HS-5 (cell line): ENCODE measurements at places on chromosomes 6 and 20.

- DNase-seq: no peak
Observed at GRCh38 chr20:38157635-38158495, 7.2 kb downstream of the TGM2 start.

DNA sequence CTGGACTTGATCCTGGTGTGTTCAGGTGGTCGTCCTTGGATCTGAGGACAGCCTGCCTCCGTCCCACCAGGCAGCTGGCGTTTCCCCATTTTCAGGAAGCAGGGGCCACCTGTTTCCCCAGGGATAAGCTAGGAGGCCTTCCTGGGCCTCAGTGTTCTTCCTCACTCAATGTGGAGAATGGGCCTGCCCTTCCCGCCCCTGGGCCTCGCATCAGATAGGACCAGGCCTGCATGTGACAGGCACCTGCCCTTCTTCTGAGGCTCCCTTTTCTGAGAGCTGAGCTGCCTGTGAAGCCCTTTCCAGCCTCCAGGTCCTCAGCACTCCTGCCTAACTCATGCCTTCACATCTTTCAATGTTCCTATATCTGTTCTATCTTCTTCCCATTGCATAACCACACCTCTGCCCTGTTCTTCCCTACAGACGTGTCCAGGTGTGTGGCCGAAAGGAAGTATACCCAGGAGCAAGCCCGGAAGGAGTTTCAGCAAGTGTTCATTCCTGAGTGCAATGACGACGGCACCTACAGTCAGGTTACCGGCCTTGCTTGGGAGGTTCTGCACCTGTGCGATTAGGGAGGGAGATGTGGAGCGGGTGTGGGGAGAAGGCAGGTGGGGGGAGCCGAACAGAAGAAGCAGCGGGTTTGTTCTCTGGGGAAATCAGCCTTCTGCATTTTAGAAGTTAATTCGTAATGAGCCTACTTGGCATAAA lies 85.1 kb downstream of the SMOC2 start:
- DNase-seq: no peak

GRCh38 chr6:137146206-137146605 lies 27.2 kb downstream of the IL22RA2 start:
- DNase-seq: no peak

DNA sequence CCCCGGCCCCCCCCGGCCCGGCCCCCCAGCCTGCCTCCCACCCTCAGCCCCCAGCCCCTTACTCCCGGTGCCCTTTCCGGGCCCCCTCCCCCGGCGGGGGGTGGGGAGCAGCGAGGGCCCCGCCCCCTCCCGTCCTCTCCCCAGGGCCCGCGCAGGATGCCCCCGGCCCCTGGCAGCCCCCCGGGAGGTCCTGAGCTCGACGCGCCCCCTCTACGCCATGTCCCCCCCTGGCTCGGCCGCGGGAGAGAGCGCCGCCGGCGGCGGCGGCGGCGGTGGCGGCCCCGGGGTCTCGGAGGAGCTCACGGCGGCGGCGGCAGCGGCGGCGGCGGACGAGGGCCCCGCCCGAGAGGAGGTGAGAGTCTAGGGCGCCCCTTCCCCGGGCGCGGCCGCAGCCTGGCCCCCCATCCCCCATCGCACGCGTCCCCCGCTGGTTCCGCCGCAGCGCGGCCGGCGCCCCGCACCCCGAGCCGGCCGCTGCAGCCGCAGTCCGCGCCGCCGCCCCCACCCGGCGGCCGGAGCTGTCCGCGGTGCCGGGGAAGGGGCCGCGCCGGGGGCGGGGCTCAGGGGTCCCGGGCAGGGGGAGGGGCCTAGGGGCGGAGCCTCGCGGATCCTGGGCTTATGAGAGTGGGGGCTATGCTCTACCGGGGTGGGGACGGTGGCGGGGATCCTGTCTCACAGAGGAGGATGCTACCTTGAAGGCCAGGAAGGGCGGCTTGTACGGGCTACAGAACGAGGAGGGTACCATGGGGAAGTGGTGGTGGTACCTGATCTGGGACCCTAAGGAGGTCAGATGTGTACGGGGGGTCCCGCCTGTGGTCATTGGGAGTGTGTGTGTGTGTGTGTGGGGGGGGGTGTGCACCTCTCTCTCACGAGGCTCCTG lies 516 bp downstream of the TMEM151B start:
- DNase-seq: no peak

DNA sequence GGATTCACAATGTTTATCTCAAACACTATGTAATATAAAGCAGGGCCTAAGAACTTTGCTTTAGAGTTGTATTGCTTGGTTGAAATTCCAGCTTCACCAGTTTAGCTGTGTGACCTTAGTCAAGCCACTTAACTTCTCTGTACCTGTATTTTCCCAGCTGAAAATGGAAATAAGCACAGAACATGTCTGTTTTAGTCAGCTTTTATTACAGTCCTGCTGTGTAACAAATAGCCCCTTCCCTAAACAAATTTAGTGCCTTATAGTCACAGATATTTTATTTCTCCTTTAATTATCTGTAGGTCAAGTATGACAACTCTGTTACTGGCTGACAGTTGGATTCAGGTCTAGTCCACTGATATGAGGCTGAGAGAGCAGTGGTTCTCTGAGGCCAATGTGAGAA lies 56.0 kb upstream of the JAG1 start:
- DNase-seq: no peak

- no peak for DNase-seq
Observed at GRCh38 chr6:94462231-94462630, 1042.9 kb upstream of the EPHA7 start.

- no peak for DNase-seq
Observed at GRCh38 chr6:82364087-82365015, 734 bp downstream of the TPBG start.

DNA sequence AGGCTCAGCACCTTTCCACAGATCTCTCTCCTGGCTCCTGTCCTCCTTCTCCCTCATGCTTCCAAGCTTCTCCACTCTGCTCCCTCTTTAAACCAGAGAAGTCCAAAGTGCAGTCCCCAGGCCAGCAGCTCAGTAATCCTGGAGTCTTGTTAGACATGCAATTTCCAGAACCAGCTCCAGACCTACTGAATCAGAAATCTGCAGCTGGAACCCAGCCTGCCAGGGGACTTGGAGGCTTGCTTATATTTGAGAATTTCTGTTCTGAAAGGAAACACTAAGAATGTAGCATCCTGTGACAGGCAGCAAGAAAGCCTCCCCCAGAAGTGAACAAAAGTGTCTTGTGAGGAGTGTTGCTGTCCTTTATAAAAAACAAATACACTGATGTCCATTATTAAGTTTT lies 438.1 kb downstream of the BCKDHB start:
- DNase-seq: no peak

GRCh38 chr6:117483645-117484016 lies 1.2 kb downstream of the DCBLD1 start:
- no peak for DNase-seq

DNA sequence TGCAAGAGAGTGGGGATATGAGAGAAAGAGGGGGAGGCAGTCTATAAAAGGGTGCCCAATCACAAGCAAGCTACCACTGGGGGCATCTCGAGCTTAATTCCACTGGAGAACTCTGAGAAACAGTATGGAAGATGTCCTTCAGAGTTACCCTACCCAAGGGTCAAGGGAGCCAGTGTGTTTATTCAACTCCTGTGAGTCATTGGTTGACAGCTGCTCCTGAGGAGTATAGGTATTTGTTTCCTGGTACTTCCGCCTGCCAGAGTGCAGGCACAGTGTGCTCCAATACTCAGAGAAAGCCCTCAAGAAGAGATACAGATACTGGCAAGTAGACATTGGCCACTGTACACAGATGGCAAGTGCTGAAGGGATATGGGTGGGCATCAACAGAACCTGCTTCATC lies 49.5 kb downstream of the ARHGAP40 start:
- DNase-seq: no peak

- no peak for DNase-seq
Observed at GRCh38 chr6:95614094-95614493, 36.8 kb downstream of the MANEA start.

GRCh38 chr6:27605401-27606342 lies 132.8 kb upstream of the ZNF184 start:
- DNase-seq: peak; percentile 82

DNA sequence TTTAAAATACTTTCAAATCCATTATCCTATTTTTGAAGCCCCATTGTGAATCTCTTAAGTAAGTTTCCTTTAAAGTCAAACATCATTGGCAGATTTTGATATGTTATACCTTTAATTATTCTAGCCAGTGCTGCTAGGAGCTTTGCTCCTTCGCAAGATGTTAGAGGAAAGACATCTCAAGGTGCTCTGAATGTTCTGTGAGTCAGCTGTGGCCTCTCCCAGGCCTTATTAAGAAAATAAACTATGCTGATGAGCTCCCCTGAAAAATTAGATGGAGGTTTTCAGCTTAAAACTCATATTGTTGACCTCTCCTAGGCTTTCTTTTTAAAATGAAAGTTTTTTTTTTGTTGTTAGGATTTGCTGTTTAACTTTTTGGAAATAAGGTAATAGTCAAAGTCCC lies 57.3 kb downstream of the TRAF3IP2 start:
- no peak for DNase-seq

DNA sequence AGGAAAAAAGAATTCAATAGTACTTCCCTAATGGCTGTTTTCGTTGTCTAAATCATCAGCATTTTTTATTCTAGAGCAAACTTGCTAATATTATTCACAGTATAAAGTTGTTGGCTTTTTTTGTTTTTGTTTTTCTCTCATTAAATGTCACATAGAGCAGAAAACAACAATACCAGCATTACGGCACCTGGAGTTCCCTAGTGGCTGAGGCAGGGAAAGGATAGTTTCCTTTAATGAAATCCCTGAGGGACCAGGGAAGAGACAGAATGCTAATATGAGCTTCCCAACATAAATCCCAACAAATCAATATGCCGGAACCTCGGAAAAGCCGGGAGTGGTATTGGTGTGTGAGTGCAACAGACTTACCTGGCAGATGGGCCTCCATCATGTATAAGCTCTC lies 235.2 kb upstream of the ASCC3 start:
- DNase-seq: no peak

DNA sequence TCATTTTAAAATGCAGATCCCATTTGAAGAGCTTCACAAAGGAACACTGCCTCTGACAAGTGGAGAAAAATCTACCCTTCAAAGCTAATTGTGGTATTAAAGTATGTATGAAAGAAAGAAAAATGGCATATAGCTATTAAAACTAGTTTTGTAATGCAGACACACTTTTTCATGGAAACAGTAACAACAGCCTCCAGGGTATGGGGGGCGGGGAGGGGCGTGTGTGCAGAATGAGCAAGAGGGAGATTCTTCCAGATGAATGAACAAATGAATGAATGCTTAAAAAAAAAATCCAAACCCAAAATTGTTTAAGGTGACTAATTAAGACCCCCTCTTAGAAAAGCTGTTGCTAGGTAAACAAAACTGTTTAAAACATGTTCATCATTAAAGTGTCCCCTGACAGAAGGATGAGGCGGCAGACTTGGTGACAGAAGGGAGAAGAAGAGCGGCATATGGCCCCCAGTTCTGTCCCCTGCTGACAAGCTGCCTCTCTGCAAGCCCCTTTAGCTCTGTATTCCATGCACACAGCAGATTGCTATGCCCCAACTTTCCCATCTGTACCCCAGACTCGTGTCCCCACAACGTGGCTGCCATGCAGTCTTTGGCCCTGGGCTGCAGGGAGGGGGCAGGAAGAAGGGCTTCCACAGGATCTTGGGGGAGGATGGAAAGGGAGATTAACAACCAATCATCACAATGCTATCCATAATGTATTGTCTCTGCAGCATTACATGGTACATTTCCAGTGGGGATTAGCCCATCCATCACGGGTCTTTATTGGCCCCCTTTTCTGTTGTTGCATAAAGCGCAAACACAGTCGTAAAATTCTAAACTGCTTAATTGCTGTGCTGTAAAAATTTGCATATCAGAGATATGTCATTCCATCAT lies 108.4 kb upstream of the OLIG3 start:
- no peak for DNase-seq

DNA sequence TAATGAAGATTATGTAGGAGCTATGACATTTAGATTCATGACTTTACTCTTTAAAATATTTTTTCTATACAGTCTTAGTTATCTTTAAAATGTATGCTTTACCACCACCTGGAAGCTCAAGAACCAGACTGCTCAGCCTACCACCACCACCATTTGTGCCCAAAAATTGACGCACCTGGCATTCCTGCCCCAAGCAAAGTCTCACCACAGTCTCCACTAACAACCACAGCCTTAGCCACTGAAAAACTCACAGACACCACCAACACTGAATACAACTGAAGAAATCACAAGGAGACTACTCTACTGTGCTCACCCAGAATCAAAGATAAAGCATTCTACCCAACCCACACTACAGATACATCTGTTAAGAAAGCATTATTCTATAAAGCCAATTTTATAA lies 201.9 kb upstream of the PDE10A start:
- no peak for DNase-seq

GRCh38 chr6:36289281-36289878 lies 19.5 kb downstream of the PNPLA1 start:
- no peak for DNase-seq

- DNase-seq: no peak
Observed at GRCh38 chr20:33145521-33145920, 22.4 kb upstream of the BPIFA2 start.

DNA sequence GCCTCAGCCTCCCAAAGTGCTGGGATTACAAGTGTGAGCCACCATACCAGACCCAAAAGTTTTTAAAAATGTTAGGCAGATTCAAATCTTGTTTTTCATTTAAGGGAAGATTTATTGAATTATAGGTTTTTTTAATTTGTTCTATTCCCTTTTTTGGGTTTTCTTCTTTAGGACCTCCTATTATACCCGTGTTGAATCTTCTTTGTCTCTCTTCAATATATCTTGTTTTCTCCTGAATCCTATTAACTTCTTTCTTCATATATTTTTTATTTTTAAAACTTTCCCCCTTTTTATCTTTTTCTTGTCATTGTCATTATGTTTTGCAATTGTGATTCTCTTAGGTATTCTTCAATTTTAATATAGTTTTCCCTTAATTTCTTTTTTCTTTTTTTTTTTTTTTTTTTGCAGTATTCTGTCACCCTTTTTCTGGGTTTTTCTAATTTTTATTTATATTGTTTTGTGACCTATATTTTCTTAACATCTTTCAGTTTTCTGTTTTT lies 45.9 kb upstream of the NOP56 start:
- no peak for DNase-seq

DNA sequence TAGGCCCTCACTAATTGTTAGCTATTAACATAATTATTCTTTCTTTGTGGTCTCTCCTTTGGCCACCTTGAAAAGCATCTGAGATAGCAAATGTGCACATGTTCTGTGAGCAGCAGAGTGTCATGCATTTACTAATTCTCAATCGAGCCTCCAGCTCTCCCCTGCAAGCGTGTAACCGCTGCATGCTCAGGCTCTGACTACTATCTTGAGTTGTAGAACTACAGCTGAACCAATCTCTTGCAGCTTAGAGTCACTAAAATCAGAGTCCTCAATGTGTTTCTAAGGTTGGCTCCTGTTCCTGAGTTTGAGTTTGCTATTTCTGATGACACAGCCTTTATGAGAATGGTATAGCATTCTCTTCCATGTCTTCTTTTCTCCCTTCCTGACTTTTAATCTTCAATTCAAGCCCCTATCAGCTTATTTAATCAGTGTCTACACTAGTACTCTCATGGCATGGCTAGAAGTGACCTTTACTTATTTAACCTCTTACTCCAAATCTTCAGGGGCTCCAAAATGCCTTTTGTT lies 65.5 kb downstream of the PPP1R3G start:
- DNase-seq: no peak

GRCh38 chr20:346640-347316 lies at the start of gene NRSN2:
Gene NRSN2, plus strand, starts transcription at chr20:347111. Its CDS starts 2,533 bp downstream, at chr20:349644.
- DNase-seq: no peak
